Bronchus fibroblast of lung (primary cell): ENCODE measurements at places on chromosomes 7 and 10. TPM values are rescaled to one million over a fixed set of nuclear protein-coding genes. Genes with fewer than 3 reads are reported as not detected.

Gene CCDC172
- total RNA-seq: not detected in 2 replicates

Gene TMEM236
- total RNA-seq: not detected in 2 replicates

Gene PVRIG
- not detected in 2 replicates for total RNA-seq

Gene CCAR1
- 26.9 and 27.1 TPM in 2 replicates for total RNA-seq

Gene ANLN
- total RNA-seq: 166 and 181 TPM in 2 replicates

Gene HECW1
- 1.8 and 4.2 TPM in 2 replicates for total RNA-seq

Gene PTF1A
- not detected in 2 replicates for total RNA-seq

Gene RELN
- 1.2 and 1.3 TPM in 2 replicates for total RNA-seq

Gene SUN3
- total RNA-seq: not detected in 2 replicates

Gene FKBP9
- 122 and 127 TPM in 2 replicates for total RNA-seq

Gene KCNH2
- total RNA-seq: 0.15 TPM in 1 of 2 replicates, not detected in the other
